ENCODE measurements at places on chromosomes 6 and 20. TPM values are rescaled to one million over a fixed set of nuclear protein-coding genes. Genes with fewer than 3 reads are reported as not detected.

- DNase-seq: no peak
Observed at GRCh38 chr20:46192376-46192944, 74.3 kb downstream of the CD40 start.

DNA sequence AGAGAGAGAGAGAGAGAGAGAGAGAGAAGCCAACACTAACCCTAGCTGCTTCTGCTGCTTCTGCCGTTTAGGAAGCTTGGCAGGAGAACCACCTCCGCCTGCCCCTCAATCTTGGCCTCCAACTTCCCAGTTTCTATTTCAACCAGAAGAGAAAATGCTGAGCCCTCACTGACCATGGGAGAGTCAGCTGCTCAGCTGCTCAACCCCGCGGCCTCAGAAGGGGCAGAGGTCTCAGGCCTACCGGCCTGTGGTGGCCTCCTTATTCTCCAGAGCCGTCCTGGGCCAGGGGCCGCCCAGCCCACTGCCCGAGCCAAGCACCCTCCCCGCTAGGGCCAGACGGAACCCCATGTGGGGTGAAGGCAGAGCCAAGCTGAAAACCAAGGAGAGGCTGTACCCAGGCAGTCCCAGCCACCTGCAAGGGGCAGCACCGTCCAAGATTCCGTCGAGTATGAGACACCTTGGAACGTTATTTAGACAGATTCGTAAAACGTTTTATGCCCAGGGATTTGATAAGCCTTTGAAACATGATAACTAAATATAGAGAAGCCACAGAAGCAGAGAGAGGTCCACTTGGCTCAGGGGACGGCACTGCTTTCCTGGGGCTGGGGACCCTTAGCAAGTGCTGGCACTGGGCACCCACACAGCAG lies 116.6 kb downstream of the DLL1 start:
- no peak for DNase-seq

Gene PAX1
- total RNA-seq: not detected

Gene LHFPL5
- not detected for total RNA-seq

Gene FANCE
- total RNA-seq: 22.3 TPM

Gene NRN1
- total RNA-seq: 0.66 TPM
